ENCODE measurements at places on chromosomes 4 and X. TPM values are rescaled to one million over a fixed set of nuclear protein-coding genes. Genes with fewer than 3 reads are reported as not detected.

The FGFBP2 gene
- 1.2 TPM for total RNA-seq

The ARX gene
- total RNA-seq = not detected

The HDAC8 gene
- 19.3 TPM for total RNA-seq

The KLHL4 gene
- total RNA-seq = 0.74 TPM

The GABRE gene
- total RNA-seq = 31.3 TPM

The PABPC4L gene
- 0.66 TPM for total RNA-seq

DNA sequence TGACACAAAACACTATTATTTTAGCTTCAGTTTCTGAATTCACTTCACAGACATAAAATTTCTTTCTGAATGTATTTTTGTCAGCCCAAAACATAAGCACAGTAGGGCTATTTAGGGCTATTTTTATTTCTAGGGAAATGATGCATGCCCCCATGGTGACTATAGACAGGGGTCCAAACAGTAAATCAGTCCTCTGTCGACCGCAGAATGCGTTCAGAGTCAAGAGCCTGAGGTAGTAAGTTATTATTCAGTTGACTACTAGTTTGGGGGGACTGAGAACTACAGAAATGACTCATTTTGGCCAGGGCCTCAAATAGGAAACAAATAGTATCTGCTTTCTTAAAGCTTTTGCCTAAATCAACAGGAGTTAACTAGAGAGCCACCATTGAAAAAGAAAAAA, 414.4 kb downstream of the AFF2 start:
- H3K4me1 ChIP-seq = no peaks in the 10 kb centered on the region
- no peaks in the 10 kb centered on the region for H3K36me3 ChIP-seq
- no peak overlapping the region for H3K27ac ChIP-seq
- H3K27me3 ChIP-seq = no peaks in the 10 kb centered on the region
- DNase-seq = no peak
- H3K4me3 ChIP-seq = no peak overlapping the region

- no peak for DNase-seq
- no peaks in the 10 kb centered on the region for H3K4me1 ChIP-seq
- no peaks in the 10 kb centered on the region for H3K36me3 ChIP-seq
- no peak overlapping the region for H3K27ac ChIP-seq
- no peak overlapping the region for H3K4me3 ChIP-seq
Observed at GRCh38 chrX:87392369-87392768, 125.2 kb upstream of the KLHL4 start.

- H3K36me3 ChIP-seq = no peaks in the 10 kb centered on the region
- no peaks in the 10 kb centered on the region for H3K27me3 ChIP-seq
- no peak overlapping the region for H3K27ac ChIP-seq
- no peak overlapping the region for H3K4me3 ChIP-seq
Observed at GRCh38 chr4:108570993-108571569, 49.3 kb upstream of the RPL34 start.

DNA sequence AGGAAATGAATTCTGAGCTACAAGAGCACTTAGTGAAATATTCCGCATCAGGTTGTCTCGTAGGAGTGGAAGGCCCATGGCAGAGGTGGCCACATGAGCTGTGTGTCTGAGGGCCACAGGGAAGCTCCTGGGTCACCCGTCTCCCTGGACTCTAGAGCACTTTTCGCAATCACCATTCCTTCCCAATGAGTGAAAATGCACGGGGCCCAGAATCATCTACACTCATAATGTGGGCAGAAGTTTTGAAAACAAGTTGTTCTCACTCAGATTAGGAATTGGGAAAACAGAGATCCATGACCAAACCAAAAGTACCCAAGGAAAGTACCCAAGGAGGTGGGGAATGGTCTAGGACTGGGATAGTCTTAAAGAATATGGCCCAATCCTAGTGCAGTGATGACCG, 94.4 kb downstream of the SCD5 start:
- DNase-seq = no peak
- no peak overlapping the region for H3K4me3 ChIP-seq
- H3K4me1 ChIP-seq = peaks cover 5% of the 10 kb centered on the region
- H3K36me3 ChIP-seq = no peaks in the 10 kb centered on the region

- H3K4me1 ChIP-seq = no peaks in the 10 kb centered on the region
- no peak overlapping the region for H3K4me3 ChIP-seq
- no peaks in the 10 kb centered on the region for H3K36me3 ChIP-seq
- no peak for DNase-seq
Observed at GRCh38 chrX:111609206-111609605, 71.8 kb upstream of the ALG13 start.

DNA sequence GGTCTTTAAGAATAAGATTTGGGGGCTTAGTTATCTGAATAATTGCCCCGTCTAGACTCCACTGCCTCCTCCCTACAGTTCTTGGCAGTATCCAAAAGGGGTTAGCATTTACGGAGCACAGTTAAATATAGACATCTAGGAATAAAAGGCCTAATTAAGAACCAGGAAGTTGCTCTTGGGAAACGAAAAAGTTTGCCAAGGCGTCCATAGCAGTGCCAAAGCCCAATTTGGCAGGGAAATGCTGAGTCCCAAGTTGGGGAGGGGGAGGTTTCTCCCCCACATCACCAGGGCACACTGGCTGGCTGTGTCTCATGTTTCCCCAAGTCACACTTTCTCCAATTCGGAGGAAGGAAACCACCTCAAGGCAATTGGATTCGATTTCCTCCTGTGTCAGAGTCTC, 338.7 kb downstream of the FBXW7 start:
- DNase-seq = no peak
- no peak overlapping the region for H3K4me3 ChIP-seq
- peak overlapping the region; percentile 53 for H3K27ac ChIP-seq
- H3K27me3 ChIP-seq = no peaks in the 10 kb centered on the region
- H3K4me1 ChIP-seq = peaks cover 15% of the 10 kb centered on the region
- H3K36me3 ChIP-seq = no peaks in the 10 kb centered on the region

GRCh38 chrX:48613502-48614160, 16.3 kb downstream of the WDR13 start:
- H3K4me1 ChIP-seq = no peaks in the 10 kb centered on the region
- DNase-seq = no peak
- no peaks in the 10 kb centered on the region for H3K36me3 ChIP-seq
- H3K4me3 ChIP-seq = no peak overlapping the region
- no peak overlapping the region for H3K27ac ChIP-seq

GRCh38 chr4:72948080-72948479, 121.4 kb downstream of the COX18 start:
- H3K27me3 ChIP-seq = no peaks in the 10 kb centered on the region
- H3K4me1 ChIP-seq = no peaks in the 10 kb centered on the region
- DNase-seq = no peak
- H3K36me3 ChIP-seq = no peaks in the 10 kb centered on the region

GRCh38 chr4:5995901-5996623, 22.2 kb downstream of the C4orf50 start:
- H3K27me3 ChIP-seq = peaks cover 87% of the 10 kb centered on the region
- no peaks in the 10 kb centered on the region for H3K36me3 ChIP-seq
- no peak overlapping the region for H3K4me3 ChIP-seq
- H3K4me1 ChIP-seq = no peaks in the 10 kb centered on the region

- H3K4me1 ChIP-seq = peaks cover 10% of the 10 kb centered on the region
- H3K4me3 ChIP-seq = no peak overlapping the region
- no peak overlapping the region for H3K27ac ChIP-seq
- DNase-seq = no peak
- no peaks in the 10 kb centered on the region for H3K27me3 ChIP-seq
Observed at GRCh38 chrX:136849395-136849794, 31.1 kb downstream of the RBMX start.

DNA sequence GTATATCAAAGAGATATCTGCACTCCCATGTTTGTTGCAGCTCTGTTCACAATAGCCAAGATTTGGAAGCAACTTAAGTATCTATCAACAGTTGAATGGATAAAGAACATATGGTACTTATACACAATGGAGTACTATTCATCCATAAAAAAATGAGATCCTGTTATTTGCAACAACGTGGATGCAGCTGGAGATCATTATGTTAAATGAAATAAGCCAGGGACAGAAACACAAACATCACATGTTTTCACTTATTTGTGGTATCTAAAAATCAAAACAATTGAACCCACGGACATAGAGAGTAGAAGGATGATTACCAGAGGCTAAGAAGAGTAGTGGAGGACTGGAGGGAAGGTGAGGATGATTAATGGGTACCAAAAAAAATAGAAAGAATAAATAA, 14.2 kb downstream of the IQCM start:
- H3K27me3 ChIP-seq = no peaks in the 10 kb centered on the region
- no peaks in the 10 kb centered on the region for H3K36me3 ChIP-seq

DNA sequence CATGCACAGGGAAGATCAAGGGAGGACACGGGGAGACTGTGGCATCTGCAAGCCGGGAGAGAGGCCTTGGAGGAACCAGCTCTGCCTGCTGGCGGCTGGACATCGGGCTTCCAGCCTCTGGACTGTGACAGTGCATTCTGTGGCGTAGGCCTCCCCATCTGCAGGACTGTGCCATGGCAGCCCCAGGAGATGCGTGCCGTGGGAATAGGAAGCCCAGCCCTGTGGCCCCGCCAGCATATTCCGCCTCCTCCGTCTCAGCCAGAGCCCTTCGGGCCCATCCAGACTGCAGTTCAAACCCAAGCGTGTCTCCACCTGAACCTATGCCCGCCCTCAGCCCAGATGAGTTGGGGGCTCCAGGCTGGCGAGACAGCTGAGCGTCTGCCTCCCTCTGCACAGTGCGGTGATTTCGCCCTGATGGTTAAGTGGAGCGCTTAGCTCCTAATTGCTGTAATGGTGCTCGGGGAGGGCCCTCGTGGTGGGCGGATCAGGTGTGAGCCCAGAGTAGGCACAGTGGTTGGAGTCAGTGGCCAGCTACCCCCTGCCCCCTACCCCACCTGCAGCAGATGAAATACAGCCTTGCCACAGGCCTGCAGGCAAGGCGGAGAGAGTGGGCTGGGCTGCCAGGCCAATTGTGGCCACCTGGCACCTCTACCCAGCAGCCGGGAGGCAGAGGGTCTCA, 133.9 kb downstream of the HMX1 start:
- H3K27ac ChIP-seq = no peak overlapping the region
- H3K36me3 ChIP-seq = no peaks in the 10 kb centered on the region
- no peaks in the 10 kb centered on the region for H3K4me1 ChIP-seq
- no peak overlapping the region for H3K4me3 ChIP-seq

- H3K4me1 ChIP-seq = no peaks in the 10 kb centered on the region
- no peaks in the 10 kb centered on the region for H3K27me3 ChIP-seq
- no peak for DNase-seq
- H3K36me3 ChIP-seq = no peaks in the 10 kb centered on the region
Observed at GRCh38 chr4:61335241-61335763, 135.2 kb downstream of the ADGRL3 start.

All from left ventricle myocardium inferior (tissue), 1 donor.